ENCODE measurements at places on chromosomes 3 and 15.

- H3K4me3 ChIP-seq = peak overlapping the region; percentile 98
- peaks cover 56% of the 10 kb centered on the region for H3K4me1 ChIP-seq
- no peaks in the 10 kb centered on the region for H3K27me3 ChIP-seq
- H3K36me3 ChIP-seq = peaks cover 44% of the 10 kb centered on the region
- DNase-seq = no peak
Observed at GRCh38 chr3:181717549-181718171, 5.9 kb downstream of the SOX2 start.

GRCh38 chr3:121722411-121722810 lies 27.1 kb downstream of the GOLGB1 start:
- no peaks in the 10 kb centered on the region for H3K27me3 ChIP-seq
- DNase-seq = no peak
- H3K36me3 ChIP-seq = peaks cover 27% of the 10 kb centered on the region
- no peak overlapping the region for H3K27ac ChIP-seq
- no peaks in the 10 kb centered on the region for H3K4me1 ChIP-seq

- H3K36me3 ChIP-seq = no peaks in the 10 kb centered on the region
- DNase-seq = no peak
- H3K27me3 ChIP-seq = no peaks in the 10 kb centered on the region
Observed at GRCh38 chr3:45548681-45549075, 45.9 kb upstream of the LIMD1 start.

DNA sequence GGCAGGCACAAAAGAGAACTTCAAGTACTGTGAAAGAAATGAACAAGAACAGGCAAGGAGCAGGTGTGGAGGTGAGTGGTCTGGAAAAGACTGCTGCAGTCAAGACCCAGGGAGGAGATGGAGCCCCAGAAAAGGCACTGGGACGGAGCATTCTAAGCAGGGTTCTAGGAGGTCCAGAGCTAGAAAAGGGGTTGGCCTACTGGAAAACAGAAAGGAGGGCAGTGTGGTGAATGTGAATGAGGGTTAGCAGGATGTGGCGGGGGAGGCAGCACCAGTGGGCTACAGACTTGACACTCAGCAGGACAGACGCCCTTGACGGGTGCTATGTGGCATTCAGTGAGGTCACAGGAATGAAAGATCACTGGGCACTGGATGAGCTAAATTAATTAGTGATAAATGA lies 75.7 kb downstream of the SENP2 start:
- H3K27me3 ChIP-seq = no peaks in the 10 kb centered on the region
- DNase-seq = no peak
- H3K4me1 ChIP-seq = no peaks in the 10 kb centered on the region
- no peak overlapping the region for H3K27ac ChIP-seq

DNA sequence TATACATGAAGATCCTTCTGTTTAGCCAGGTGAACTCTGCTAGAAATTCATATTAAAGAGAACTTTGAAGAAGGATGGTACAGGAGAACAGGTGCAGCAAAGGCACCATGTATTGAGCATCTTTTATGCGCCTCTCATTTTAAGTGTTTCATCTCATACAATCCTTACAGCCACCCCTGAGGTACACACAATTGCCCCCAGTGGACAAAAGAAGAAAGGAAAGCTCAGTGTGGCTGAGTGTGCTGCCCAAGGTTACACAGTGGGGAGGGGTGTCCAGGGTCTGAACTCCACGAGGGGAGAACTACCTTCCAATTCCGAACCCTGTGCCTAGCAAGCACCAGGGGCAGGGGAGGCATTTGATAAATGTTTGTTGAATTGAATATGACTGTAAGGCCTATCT lies 98.6 kb downstream of the MECOM start:
- no peak overlapping the region for H3K4me3 ChIP-seq
- H3K27ac ChIP-seq = no peak overlapping the region
- DNase-seq = no peak
- no peaks in the 10 kb centered on the region for H3K36me3 ChIP-seq
- H3K27me3 ChIP-seq = no peaks in the 10 kb centered on the region
- no peaks in the 10 kb centered on the region for H3K4me1 ChIP-seq

DNA sequence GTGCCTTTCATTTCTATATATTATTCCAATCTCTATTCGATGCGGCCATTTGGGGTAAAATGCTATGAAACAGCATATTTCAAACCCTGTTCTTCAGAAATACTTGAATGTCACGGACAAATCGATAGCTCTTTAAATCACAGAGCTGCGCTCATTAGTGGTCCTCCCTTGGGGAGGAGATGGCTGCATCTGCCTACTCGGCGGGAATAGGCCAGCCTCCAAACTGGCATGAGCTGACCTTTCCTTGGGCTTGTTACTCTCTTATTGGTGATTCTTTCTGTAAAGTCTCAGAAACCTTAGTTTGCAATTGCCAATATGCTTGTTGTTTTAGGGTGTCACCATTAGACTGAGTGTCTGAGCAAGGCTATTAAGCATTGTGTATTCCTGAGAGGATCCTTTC lies 120.9 kb downstream of the BDH1 start:
- no peak overlapping the region for H3K27ac ChIP-seq
- H3K27me3 ChIP-seq = no peaks in the 10 kb centered on the region
- no peaks in the 10 kb centered on the region for H3K36me3 ChIP-seq
- H3K4me1 ChIP-seq = peaks cover 6% of the 10 kb centered on the region

GRCh38 chr15:41634072-41634626 lies 26.1 kb upstream of the MGA start:
- peaks cover 22% of the 10 kb centered on the region for H3K4me1 ChIP-seq
- no peak overlapping the region for H3K4me3 ChIP-seq
- no peak overlapping the region for H3K27ac ChIP-seq
- DNase-seq = no peak

GRCh38 chr3:12507591-12508281 lies 23.5 kb downstream of the TSEN2 start:
- peaks cover 20% of the 10 kb centered on the region for H3K4me1 ChIP-seq
- no peak overlapping the region for H3K27ac ChIP-seq
- H3K4me3 ChIP-seq = no peak overlapping the region
- H3K27me3 ChIP-seq = no peaks in the 10 kb centered on the region
- peaks cover 4% of the 10 kb centered on the region for H3K36me3 ChIP-seq

DNA sequence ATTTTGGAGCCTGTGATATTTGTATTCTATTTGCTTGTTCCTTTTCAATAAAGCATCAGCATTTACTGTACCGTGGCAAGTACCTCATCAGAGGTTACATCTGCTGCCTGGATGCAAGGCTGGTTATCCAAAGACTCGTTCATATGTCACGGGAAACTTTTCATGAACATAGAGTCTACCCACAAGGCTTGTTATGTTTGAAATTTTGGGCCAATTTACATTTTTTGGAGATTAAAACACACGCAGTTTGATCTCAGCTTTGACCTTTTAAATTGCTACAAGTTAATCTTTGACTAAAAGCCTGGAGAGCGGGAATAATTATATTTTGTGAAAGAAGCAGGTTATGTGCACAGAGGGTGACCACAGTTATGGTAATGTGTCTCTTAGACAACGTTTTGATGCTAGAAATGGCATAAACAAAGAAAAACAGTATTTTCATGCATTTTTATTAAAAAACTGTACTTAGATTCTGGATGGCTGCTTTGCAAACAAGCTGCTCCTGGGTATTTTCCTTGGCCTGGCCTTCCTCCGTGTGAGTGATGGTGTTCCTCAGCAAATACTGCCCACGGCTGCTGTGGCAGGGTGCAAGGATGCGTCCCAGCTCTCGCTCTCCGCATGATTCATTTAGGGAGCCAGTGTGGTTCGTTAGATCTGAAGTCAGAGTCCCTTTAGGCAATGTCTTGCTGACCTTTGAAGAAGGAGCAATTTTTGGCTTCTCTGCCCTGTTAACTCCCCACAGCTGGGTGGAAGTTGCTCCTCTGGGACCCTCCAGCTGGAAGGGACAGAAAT lies 27.1 kb downstream of the CHST2 start:
- no peak overlapping the region for H3K27ac ChIP-seq
- no peaks in the 10 kb centered on the region for H3K27me3 ChIP-seq
- H3K36me3 ChIP-seq = no peaks in the 10 kb centered on the region
- H3K4me3 ChIP-seq = no peak overlapping the region

GRCh38 chr3:64623125-64623524 lies 64.7 kb downstream of the ADAMTS9 start:
- no peak for DNase-seq
- no peak overlapping the region for H3K27ac ChIP-seq
- peaks cover 40% of the 10 kb centered on the region for H3K4me1 ChIP-seq
- no peaks in the 10 kb centered on the region for H3K27me3 ChIP-seq
- H3K4me3 ChIP-seq = no peak overlapping the region

DNA sequence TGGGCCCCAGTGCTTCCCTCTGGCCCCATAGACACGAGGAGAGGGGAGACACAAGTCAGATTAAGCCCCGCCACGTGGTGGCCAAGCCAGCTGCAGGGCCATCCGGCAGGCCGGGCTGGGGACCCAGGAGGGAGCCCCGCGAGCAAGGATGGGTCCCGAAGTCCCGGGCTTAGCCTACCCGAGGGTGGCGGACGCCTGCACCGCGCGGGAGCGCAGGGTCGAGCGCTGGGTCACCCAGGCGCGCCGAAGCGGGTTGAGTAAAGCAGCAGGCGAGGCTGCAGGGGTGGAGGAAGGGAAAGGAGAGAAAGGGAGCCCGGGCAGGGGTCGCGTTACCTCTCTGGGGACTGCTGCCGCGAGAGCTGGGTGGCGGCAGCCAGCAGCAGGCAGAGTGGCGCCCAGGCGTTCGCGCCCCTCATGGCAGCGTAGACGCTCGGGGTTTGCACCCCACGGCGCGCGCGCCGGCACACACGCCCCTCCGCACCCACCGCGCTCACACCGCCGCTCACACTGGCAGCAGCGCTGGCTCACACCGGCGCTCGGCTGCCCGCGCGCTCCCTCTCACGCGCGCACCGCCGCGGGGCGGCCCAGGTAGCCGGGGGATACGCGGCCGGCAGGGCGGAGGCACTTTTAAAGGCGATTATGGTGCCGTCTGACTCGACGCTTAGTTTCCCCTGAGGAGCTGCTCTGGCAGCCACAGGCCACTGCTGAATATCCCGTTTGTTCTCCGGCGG lies at the start of gene PCOLCE2:
TSS of gene PCOLCE2 (minus strand) at position 603 of the 731 bp plus-strand sequence. CDS start at position 416, 187 bp downstream.
- H3K27ac ChIP-seq = no peak within 1 kb of the TSS
- H3K4me3 ChIP-seq = peak within 1 kb of the TSS; percentile 62
- DNase-seq = peak; percentile 77
- peaks cover 5% of the 10 kb centered on the region for H3K4me1 ChIP-seq

DNA sequence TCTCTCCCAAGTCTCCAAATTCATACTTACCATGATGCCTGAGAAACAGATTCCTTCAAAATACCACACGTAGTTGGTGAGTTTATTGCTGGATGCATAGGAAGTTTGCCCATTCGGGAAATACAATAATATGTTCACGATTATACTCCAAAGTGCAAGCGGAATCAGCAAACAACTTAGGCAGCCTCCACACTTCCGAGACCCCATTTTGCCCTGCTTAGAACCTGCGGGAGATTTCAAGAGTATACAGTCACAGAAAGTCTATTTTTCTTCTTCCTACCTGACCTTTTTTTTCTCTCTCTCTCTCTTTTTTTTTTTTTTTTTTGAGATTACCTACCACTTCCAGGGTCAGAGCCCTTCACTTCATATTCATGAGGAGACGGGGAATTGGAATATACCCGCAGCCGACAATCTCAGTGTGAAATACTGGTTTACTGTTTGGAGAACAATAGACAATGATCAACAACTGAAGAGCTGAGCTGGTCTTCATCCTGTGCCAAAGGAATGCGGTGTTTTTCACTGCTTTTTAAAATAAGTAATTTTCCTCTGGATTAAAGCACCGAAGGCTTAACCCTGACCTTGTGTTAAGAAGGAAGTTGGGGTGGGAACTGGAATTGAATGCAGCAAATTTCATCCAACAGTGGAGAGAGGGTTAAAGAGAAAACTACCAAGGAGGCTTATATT lies at the start of gene TM4SF18:
TSS of gene TM4SF18 (minus strand) at position 461 of the 684 bp plus-strand sequence. CDS start at position 207, 254 bp downstream.
- DNase-seq = no peak
- H3K36me3 ChIP-seq = no peaks in the 10 kb centered on the region
- no peak within 1 kb of the TSS for H3K4me3 ChIP-seq
- H3K27me3 ChIP-seq = no peaks in the 10 kb centered on the region

DNA sequence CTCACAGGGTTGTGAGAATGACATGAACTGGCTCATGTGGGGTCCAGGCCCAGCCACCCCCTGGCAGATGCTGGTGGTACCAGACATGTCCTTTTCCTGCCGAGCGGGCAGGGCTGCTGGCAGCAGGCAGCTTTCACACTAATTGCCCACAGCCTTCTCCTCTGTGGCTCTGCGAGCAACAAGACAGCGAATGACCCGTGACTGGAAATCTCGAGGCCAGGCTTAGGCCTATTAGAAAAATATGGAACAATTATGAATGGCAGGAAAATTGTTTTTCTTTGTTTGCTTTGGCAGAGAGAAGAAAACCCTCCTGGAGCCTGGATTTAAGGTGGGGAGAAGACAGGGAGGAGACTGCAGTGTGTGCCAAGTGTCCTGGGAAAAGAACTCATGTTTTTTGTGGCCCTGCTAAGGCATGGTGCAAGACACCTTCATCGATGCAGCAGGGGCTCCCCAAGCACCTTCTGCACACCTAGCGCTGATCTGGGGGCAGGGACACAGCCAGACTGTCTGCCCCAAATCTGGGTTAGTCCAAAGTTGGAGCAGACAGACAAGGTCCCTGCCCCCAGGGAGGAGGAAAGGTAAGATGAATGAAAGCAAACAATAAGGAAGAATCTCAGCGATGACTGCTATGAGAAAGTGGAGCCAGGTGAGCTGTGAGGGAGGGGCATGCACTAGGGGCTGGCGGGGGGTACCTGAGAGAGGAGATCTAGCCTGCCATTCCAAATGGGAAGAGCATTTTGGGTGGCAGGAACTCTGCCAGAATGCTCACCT lies 193.8 kb upstream of the TLE3 start:
- no peaks in the 10 kb centered on the region for H3K27me3 ChIP-seq
- H3K36me3 ChIP-seq = no peaks in the 10 kb centered on the region
- no peak for DNase-seq
- H3K27ac ChIP-seq = no peak overlapping the region

GRCh38 chr3:179828738-179829137 lies 175.9 kb downstream of the USP13 start:
- no peak for DNase-seq

GRCh38 chr15:74768771-74769342 lies 13.0 kb upstream of the CSK start:
- peak; percentile 81 for DNase-seq
- H3K27me3 ChIP-seq = peaks cover 16% of the 10 kb centered on the region
- peaks cover 19% of the 10 kb centered on the region for H3K4me1 ChIP-seq
- no peak overlapping the region for H3K27ac ChIP-seq
- no peaks in the 10 kb centered on the region for H3K36me3 ChIP-seq

DNA sequence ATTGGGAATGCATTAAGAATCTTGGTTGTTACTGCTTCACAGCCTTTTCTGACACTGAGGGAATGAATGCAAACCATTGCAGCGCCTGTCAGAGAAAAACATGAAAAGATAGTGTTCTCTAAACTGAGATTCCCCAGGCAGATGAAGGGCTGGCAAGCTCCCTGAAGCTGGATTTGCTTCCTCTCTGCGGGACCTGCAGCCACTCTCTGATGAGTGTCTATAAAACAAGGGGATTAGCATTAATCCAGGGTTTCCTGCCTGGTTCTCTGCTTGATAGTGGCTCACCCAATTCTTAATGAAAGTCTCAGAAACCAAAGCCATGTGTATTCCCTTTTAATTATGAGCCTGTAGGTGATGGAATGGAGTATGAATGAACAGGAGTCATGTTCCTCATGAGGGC lies 344.3 kb upstream of the UMPS start:
- no peak overlapping the region for H3K4me3 ChIP-seq
- H3K27me3 ChIP-seq = no peaks in the 10 kb centered on the region
- no peak for DNase-seq
- H3K36me3 ChIP-seq = no peaks in the 10 kb centered on the region
